Small intestine (tissue), 16 donors: ENCODE measurements at places on chromosomes 1 and 21.
A peak's percentile ranks its signal among the peaks of the same experiment; 100 is the strongest.

- H3K4me1 ChIP-seq: no peaks in the 10 kb centered on the region
- no peaks in the 10 kb centered on the region for H3K36me3 ChIP-seq
- no peak for DNase-seq
- no peak overlapping the region for H3K4me3 ChIP-seq
- H3K27me3 ChIP-seq: no peaks in the 10 kb centered on the region
Observed at GRCh38 chr1:224524679-224525078, 90.1 kb upstream of the WDR26 start.

DNA sequence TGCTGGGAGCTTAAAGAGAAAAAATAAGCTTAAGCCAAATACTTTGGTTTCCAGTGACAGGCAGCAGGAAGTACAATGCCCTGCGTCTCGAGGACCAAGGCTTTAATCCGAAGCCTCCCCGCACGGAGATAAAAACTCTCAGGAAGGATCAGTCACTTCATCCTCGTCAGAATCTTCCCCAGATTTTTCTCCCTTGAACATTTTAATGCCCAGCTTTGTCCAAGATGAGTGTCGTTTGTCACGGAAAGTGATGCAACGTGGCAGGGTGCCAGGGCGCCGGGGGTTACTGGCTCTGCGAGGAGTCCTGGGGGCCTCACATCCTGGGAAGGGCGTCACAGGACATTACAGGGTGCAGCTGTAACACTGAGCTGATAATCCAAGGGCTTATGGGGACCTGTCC is 25.2 kb upstream of the PCBP3 start:
- H3K4me3 ChIP-seq: no peak overlapping the region
- DNase-seq: no peak
- H3K27me3 ChIP-seq: no peaks in the 10 kb centered on the region
- no peaks in the 10 kb centered on the region for H3K4me1 ChIP-seq
- no peak overlapping the region for H3K27ac ChIP-seq

DNA sequence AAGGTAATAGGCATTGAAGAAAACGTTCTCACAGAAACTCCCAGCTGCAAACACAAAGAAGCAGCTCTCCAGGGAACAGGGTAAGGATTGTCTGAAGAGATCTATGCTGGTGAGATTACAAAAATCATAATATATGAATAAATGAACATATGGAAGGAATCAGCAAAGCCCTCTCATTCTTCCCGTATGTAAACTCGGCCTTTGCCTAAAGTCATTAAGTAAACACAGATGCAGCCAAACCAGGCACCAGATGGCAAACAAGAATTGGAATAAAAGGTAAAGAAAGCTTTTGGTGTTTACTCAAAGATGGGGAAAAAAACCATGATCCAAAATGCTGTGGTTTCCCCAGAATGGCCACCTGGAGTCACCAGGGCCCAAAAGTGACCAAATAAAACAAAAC is 76.6 kb upstream of the HOOK1 start:
- no peak for DNase-seq
- H3K4me1 ChIP-seq: no peaks in the 10 kb centered on the region
- H3K4me3 ChIP-seq: no peak overlapping the region
- H3K27ac ChIP-seq: no peak overlapping the region

- no peak for DNase-seq
- H3K4me1 ChIP-seq: no peaks in the 10 kb centered on the region
- H3K27me3 ChIP-seq: no peaks in the 10 kb centered on the region
- H3K27ac ChIP-seq: no peak overlapping the region
- H3K4me3 ChIP-seq: no peak overlapping the region
Observed at GRCh38 chr1:44777969-44778635, 2.8 kb downstream of the RPS8 start.

- no peak overlapping the region for H3K27ac ChIP-seq
- no peaks in the 10 kb centered on the region for H3K4me1 ChIP-seq
- DNase-seq: no peak
Observed at GRCh38 chr1:185920602-185921001, 186.4 kb downstream of the HMCN1 start.

DNA sequence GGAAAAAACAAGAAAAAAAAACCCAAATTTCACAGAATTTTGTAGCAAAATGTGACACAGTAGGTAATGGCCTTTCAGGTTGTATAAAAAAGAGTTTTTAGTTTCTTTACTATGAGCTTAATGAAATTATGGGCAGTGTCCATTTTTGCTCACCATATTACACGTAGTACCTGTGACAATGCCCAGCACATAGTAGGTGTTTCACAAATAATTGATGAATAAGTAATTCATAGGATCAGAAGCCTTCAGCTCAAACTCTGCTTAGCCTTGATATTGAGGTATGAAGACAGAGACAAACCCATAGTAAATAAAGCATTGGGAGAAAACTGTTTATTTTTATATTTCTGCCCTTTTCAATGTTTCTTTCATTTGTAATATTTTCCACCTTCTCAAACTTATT is 97.2 kb downstream of the LHX9 start:
- no peak for DNase-seq
- H3K27me3 ChIP-seq: no peaks in the 10 kb centered on the region
- no peak overlapping the region for H3K27ac ChIP-seq
- H3K36me3 ChIP-seq: no peaks in the 10 kb centered on the region
- H3K4me3 ChIP-seq: no peak overlapping the region

- no peaks in the 10 kb centered on the region for H3K36me3 ChIP-seq
- H3K4me1 ChIP-seq: no peaks in the 10 kb centered on the region
- DNase-seq: no peak
- H3K27me3 ChIP-seq: no peaks in the 10 kb centered on the region
Observed at GRCh38 chr21:39118061-39118460, 65.2 kb downstream of the PSMG1 start.

GRCh38 chr1:112704934-112705627 is 1.8 kb downstream of the RHOC start:
- peaks cover 10% of the 10 kb centered on the region for H3K36me3 ChIP-seq
- peaks cover 26% of the 10 kb centered on the region for H3K4me1 ChIP-seq
- DNase-seq: peak; percentile 91
- peak overlapping the region; percentile 96 for H3K27ac ChIP-seq
- no peaks in the 10 kb centered on the region for H3K27me3 ChIP-seq

- no peak for DNase-seq
- no peaks in the 10 kb centered on the region for H3K36me3 ChIP-seq
- no peaks in the 10 kb centered on the region for H3K4me1 ChIP-seq
- H3K4me3 ChIP-seq: no peak overlapping the region
Observed at GRCh38 chr1:107379826-107380225, 239.0 kb downstream of the NTNG1 start.

DNA sequence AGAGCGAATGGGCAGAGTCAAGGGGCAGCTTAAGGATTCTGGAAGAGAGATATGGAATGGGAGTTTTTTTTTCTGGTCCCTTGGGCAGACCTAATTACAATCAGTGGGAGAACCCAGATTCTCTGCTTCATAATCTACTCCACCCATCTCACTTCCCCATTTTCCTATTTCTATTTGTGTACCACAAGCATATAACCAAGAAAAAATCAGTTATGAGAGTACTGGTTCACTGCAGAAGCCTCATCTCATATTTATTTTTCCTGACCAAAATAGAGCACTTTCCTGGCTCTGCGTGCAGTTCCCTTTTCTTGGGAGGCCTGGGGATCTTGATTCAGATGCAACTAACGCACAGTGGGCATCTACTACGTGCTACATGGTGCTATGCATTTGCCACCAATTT is 82.2 kb upstream of the SLFNL1 start:
- no peak overlapping the region for H3K4me3 ChIP-seq
- H3K27me3 ChIP-seq: no peaks in the 10 kb centered on the region
- no peaks in the 10 kb centered on the region for H3K36me3 ChIP-seq
- no peaks in the 10 kb centered on the region for H3K4me1 ChIP-seq

DNA sequence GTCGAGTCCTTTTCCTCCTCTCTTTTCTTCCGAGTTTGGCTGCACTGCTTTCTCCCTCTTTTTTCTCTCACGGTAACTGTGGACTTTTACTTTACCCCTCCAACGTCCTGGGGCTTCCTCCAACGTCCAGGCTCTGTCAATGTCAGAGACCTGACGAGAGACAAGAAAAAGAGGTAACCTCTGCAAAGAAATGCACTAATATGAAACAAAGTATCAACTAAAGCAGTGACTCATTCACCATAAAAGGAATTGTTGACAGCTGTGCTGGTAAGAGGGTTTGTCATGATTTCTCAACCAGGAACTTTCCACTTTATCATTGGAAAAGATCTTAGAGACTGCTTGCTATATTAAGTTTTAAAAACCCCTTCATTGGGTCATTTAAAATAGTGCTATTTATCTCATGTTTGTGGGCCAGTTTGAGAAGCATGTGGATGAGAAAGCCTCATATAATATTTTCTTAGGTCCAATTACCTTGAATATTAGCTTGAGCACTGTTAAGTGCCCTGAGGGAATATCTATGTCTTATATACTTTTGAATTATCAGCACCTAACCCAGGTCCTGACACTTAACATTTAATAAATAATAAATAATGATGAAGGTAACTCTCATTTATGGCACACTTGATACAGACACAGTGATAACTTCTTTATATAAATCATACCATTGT is at the start of gene GBP2:
Gene GBP2 (minus strand): TSS at position 202 of the 668 bp plus-strand sequence. CDS start 4,148 bp downstream, outside the sequence.
- H3K27ac ChIP-seq: peak within 1 kb of the TSS; percentile 92
- DNase-seq: peak; percentile 86
- H3K27me3 ChIP-seq: no peaks in the 10 kb centered on the region
- peak within 1 kb of the TSS; percentile 36 for H3K4me3 ChIP-seq
- peaks cover 9% of the 10 kb centered on the region for H3K4me1 ChIP-seq

GRCh38 chr1:105459759-105460158 is 1596.7 kb upstream of the PRMT6 start:
- no peak for DNase-seq
- no peaks in the 10 kb centered on the region for H3K27me3 ChIP-seq
- H3K4me1 ChIP-seq: no peaks in the 10 kb centered on the region
- H3K4me3 ChIP-seq: no peak overlapping the region
- no peaks in the 10 kb centered on the region for H3K36me3 ChIP-seq
- no peak overlapping the region for H3K27ac ChIP-seq

DNA sequence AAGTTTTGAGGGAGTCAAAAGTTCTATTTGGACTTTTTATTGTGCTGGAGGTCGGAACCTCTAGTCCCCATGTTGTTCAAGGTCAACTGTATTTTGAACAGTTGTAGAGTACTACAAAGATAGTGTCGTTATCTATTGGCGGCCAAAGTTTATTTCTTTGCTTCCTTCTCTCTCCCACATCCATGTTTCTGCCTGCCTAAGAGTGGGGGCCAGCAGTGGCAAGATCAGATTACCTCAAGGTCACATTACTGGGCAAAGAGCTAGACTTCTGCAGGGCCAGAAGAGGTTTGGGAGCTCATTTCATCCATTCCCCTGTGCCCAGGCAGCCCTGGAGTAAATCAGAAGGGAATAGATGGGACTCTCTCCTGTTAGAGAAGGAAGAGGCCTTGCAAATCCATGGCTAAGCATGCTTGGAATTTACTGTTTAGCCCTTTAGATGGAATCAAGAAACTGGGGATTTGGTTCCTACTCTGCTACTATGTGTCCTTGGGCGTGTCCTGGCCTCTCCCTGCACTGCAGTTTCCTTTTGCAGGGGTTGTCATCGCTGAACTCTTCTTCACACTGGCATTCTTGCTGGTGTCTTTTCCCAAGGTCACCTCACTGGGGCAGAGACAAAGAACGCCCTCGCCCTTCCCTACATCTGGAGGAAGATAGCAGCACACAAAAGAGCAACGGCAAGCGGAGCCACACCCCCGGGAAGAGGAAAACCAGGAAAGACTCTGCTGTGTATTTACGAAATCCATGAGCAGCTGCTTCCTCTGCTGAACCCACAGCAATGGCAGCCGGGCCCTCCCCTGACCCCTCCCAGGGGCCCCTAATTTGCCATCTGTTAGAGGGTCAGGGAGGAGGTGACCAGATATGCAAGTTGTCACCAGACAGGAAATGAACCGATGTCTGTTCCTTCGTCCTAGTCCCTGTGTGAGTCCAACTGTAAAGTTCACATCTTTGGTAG is 73.3 kb downstream of the PLPP3 start:
- DNase-seq: peak; percentile 73
- H3K27ac ChIP-seq: peak overlapping the region; percentile 92
- H3K36me3 ChIP-seq: no peaks in the 10 kb centered on the region
- peaks cover 19% of the 10 kb centered on the region for H3K4me1 ChIP-seq
- no peak overlapping the region for H3K4me3 ChIP-seq

DNA sequence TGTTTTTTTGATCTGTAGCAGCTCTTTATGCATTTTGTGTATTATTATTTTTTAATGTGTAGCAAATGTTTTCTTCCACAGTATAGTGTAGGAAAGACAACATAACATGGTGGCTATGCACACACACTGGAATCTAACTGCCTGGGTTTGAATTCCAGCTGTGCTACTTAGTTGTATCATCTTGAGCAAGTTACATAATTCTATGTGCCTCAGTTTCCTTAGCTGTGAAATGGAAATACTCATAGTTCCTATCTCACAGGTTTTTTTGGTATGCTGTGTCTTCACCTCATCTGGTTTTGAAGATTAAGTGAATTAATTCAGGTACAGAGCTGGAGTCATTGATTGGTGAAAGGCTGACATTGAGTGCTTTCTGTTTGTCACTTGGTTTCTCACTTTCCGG is 1.2 kb upstream of the IARS2 start:
- no peak for DNase-seq
- H3K4me3 ChIP-seq: no peak overlapping the region
- no peak overlapping the region for H3K27ac ChIP-seq
- no peaks in the 10 kb centered on the region for H3K36me3 ChIP-seq
- no peaks in the 10 kb centered on the region for H3K27me3 ChIP-seq

GRCh38 chr1:209783386-209783785 is 973 bp downstream of the C1orf74 start:
- DNase-seq: peak; percentile 69
- H3K27ac ChIP-seq: no peak overlapping the region
- no peaks in the 10 kb centered on the region for H3K27me3 ChIP-seq
- H3K36me3 ChIP-seq: no peaks in the 10 kb centered on the region
- H3K4me3 ChIP-seq: peak overlapping the region; percentile 77

DNA sequence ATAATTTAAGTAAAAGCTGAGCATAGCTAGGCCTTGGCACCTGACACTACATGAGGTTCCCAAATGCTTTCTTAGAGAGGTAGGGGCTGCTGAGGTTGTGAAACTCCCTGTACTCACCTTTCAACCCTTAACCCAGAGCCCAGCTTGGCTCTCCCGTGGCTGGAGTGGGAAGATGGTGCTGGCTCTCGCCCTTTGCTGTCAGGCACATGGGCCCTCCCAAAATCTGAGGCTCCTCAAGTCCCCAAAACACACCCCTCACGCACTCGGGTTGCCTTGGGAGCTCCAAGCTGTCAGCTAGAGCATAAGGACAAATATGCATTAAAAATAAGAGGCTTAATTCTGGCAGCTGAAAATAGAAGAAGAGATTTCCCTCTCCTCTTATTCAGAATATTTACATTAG is 46.7 kb upstream of the PLPPR4 start:
- H3K27me3 ChIP-seq: no peaks in the 10 kb centered on the region
- H3K27ac ChIP-seq: no peak overlapping the region
- no peaks in the 10 kb centered on the region for H3K4me1 ChIP-seq
- no peaks in the 10 kb centered on the region for H3K36me3 ChIP-seq
- H3K4me3 ChIP-seq: no peak overlapping the region

- H3K4me3 ChIP-seq: no peak overlapping the region
- no peaks in the 10 kb centered on the region for H3K36me3 ChIP-seq
- DNase-seq: no peak
Observed at GRCh38 chr1:192521734-192522133, 53.8 kb upstream of the RGS1 start.

DNA sequence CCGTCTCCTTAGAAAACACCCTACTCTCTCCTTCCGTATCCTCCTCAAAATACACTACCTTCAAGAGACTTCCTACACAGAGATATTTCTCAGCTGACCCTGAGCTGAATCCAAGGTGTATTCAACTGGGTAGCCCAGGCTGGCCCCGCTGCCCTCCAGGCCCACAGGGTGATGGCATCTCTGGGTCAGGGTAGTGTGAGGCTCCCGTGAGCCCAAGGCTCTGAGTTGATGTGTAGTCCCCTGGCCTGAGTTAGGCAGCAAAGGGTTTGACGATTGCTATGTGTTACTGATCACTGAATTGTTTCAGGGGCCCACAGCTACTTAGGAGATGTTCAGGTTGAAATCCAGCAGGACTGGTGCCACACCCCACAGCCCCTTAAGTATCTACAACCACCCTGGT is 6.7 kb downstream of the INAVA start:
- H3K27me3 ChIP-seq: no peaks in the 10 kb centered on the region
- DNase-seq: no peak
- peak overlapping the region; percentile 69 for H3K27ac ChIP-seq
- H3K36me3 ChIP-seq: peaks cover 33% of the 10 kb centered on the region
